Stimulated activated CD8-positive, alpha-beta memory T cell treated with anti-CD3 and anti-CD28 coated beads, Interleukin-4, amount 100 ng/mL, for 1 hour (primary cell): ENCODE measurements at places on chromosomes 5 and 9.

DNA sequence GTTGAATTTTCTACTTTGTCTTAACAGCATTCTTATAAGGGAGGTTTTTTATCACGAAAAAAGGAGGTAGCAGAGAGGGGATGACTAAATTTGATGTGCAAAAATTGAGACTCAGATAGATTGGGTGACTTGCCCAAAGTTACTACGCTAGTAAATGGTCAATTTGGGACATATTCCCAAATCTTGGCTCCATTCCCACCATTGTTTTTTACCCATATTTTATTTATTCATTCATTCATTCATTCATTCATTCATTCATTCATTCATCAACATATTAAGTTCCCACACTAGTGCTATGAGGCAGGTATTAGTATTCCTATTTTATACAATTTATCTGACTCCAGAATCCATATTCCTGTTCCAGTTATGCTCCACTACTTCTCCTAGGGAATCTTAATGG is 85.6 kb downstream of the HACD4 start:
- no peak for DNase-seq

DNA sequence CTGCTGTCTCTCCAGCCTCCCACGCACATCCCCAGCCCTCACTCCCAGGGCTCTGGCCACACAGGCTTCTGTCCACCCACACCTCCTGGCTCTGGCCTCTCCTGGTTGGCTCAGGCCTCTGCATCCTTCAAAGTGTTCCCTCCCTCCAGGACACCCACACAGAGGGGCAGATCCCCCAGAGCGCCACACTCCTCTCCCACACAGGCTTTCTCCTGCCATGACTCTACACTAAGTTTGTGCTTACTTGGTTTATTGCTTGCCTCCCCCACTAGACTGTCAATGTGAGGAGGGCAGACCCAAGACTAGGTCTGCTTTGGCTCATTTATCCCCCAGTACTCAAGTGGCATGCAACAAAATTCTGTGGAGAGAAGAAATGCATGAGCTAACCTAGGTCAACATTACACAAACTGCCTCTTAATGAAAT is 67.0 kb upstream of the SPOCK1 start:
- DNase-seq = no peak

DNA sequence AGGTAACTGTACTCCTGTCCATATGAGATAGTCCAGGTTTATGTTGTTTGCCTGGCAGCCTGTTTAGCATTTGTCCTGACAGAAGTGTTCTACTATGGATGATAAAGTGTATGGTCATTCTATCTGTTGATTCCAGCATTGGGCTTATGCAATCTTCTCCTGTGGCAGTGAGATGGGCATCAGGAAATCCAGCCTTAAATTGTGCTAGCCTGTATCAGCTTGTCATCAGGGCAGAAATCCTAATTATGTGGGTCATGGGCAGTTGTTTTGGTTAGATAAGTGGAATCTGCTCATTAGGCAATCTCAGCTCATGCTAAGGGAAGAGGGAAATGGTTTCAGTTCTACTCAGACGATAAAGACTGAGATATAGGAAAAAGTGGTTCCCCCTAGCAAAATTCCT is 247.4 kb upstream of the CHD1 start:
- DNase-seq = no peak

DNA sequence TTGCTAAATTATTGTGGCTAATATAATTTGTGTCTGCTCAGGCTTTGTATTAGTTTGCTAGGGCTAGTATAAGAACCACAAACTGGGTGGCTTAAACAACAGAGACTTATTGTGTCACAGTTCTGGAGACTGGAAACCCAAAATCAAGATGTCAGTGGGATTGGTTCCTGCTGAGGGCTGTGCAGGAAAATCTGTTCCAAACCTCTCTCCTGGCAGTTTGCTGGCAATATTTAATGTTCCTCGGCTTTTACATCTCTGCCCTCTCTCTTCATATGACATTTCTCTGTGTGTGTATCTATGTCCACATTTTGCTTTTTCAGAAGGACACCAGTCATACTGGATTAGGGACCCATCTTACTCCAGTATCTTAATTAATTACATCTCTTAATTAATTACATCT is 498.8 kb upstream of the CD180 start:
- DNase-seq = no peak

GRCh38 chr5:121108725-121109124 is 644.6 kb downstream of the PRR16 start:
- DNase-seq = no peak

DNA sequence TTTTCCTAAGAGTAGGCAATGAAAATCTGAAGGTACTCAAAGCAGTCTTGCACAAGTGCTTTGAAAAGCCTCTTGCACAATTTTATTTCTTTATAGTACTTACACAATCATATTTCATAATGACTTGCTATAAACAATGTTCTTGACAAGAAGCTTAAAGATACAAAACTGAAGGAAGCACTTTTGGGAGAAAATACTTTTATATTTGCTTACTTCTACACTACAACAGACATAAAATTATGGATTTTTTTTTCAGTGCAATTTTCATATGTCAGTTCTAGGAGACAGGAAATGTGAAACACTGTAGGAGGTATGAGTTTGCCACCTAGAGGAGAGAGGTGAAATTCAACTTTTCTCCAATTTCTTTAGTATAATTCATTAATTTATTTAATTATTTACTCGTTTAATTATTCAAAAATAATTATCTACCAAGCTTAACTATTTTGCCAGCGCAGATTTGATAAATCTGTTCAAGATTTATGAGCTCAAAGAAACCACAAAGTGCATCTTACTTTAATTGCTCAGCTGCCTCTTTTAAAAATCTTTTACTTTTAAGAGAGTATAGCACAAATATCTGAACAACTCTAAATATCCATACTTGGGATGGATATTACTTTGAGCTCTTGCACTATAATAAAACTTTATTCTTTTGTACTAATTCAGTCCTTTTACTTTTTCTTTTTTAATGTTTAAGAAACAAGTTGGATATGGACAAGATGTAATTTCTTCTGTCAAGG is 29.0 kb upstream of the CDKN2B start:
- no peak for DNase-seq

GRCh38 chr9:126980231-126980630 is 65.6 kb downstream of the RALGPS1 start:
- no peak for DNase-seq

DNA sequence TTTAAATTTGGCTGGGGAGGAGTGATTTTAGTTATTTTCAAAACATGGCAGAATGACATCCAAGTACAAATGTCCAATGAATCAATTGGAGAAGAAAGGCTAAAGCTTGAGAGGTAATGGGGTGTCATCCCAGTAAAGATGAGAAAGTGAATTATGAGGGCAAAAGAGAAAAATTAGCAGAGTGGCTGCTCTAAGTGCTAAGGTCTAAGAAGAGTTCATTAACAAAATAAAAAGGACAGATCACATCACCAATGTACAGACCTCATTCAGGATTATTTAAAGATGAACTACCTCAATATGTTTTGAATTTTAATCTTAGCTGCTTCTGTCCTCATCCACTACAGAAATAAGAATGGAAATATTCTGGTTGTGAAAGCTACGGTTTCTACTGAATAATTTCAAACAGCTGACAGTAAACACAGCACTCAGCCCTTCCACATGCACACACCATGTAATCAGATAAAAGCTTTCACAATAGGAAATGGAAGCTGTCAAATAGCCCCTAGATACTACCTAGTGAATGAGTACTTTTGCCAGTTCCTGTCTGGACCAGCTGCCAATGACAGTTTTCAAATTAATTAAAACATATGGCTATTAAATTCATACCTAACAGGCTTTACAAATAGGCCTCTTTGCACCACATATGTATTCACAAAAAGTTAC is 171.5 kb downstream of the SSBP2 start:
- DNase-seq = no peak

- DNase-seq = no peak
Observed at GRCh38 chr5:16754601-16755000, 137.8 kb upstream of the RETREG1 start.

GRCh38 chr5:133741818-133742355 is 129.5 kb upstream of the FSTL4 start:
- no peak for DNase-seq

DNA sequence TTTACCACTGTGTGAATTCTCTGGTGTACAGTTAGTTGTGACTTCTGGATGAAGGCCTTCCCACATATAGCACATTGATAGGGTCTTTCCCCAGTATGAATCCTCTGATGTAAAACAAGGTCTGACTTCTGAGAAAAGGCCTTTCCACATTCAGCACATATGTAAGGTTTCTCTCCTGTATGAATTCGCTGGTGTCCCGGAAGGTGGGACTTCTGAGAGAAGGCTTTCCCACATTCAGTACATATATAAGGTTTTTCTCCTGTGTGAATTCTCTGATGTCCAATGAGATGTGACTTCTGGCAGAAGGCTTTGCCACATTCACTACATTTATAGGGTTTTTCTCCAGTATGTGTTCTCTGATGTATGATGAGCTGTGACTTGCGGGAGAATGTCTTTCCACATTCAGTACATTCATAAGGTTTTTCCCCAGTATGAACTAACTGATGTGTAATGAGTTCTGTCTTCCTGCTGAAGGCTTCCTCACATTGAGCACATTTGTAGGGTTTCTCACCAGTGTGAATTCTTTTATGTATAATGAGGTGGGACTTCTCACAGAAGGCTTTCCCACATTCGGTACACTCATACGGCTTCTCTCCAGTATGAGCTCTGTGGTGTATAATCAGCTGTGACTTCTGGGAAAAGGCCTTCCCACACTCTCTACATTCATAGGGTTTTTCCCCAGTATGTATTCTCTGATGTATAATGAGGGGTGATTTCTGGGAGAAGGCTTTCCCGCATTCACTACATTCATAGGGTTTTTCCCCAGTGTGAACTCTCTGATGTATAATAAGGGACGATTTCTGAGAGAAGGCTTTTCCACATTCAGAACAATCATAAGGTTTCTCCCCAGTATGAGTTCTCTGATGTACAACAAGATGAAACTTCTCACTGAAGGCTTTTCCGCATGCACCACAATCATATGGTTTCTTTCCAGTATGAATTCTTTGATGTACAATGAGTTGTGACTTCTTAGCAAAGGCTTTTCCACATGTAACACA is 9.1 kb downstream of the ZNF300 start:
- no peak for DNase-seq

DNA sequence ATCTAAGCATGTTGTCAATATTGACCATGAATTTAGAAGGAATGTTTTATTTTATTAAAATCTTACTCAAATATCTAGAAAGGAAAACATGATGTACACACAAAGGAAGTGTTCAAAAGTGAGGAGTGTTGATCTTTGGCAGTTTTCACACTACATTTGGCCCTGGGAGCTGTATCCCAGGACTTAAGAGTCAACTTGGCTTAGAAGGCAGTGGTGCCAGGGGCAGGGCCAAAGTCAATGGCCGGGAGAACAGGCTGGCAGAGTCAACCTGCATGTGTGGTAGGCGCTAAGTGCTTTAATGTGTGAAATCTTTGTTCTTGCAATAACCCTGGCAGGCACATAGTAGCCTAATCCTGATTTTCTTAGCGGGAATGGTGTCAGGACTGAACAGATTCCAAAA is 228.4 kb downstream of the TENT4A start:
- no peak for DNase-seq

DNA sequence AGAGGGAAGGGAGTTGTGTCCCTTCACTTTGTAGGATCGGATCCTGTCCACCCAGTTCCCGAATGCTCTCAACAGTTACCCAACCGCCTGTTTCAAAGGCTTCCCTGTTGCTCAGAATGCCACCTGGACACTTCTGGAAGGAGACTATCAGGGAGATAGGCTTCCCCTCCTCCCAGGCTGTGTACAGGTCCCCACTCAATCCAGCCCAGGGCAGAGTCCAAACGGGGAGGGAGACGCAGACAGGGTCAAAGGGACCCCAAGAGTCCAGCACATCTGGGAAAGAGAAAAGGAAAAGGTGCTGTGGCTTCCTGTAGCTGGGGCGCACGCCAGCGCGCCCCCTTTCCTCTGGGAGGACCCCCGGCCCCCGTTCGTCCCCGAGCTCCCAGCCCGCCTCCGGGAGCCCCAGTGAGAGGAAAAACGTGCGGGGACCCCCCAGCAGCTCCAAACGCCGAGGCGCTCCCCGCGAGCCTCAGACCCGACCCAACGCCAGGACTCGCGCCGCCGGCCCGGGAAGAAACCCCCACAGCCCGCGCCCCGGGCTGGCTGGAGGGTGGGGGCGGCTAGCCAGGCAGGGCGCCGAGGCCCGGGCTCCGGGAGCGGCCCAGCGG is 640 bp downstream of the SURF4 start:
- no peak for DNase-seq

DNA sequence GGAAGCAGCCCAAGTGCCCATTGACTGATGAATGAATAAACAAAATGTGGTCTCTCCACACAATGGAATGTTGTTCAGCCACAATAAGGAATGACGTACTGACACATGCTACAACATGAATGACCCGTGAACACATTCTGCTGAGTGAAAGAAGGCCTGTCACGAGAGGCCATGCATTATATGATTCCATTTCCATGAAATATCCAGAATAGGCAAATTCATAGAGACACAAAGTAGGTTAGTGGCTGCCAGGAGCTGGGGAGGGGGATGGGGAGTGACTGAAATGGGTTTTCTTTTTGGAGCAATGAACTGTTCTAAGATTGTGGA is 41.4 kb downstream of the BICD2 start:
- DNase-seq = no peak

DNA sequence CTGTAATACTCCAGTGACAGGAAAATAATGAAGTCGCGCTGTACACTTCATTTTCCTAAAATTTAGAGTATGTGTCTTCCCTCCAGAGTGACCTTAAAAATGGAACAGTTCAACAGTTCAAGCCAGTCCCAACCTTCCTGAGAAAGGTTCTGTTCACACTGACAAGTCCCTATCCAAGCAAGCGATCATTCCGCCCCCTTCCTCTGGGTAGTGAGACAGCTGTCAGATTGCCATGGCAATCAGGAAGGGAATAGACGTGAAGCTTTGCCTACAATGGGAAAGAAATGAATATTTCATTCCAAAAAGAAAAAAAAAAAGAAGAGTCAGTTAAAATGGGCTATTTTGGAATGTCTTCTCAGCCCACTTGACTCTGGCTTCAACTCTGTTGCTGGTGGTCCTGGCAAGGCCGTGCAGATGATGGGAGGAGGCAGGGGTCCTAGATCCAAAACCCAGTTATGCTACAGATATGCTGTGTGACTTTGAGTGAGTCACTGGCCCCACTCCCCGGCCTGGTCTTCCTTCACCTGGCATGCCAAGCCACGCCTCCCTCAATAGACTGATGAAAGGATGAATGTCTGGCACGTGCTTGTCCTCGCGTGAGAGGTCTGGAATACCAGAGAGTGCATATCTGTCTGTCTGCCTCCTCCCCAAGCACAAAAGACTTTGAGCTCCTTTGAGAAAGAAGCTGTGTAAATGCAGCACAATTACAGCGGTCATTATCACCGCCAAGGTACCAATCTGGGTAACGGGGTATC is 165.8 kb upstream of the WWC1 start:
- DNase-seq = no peak

DNA sequence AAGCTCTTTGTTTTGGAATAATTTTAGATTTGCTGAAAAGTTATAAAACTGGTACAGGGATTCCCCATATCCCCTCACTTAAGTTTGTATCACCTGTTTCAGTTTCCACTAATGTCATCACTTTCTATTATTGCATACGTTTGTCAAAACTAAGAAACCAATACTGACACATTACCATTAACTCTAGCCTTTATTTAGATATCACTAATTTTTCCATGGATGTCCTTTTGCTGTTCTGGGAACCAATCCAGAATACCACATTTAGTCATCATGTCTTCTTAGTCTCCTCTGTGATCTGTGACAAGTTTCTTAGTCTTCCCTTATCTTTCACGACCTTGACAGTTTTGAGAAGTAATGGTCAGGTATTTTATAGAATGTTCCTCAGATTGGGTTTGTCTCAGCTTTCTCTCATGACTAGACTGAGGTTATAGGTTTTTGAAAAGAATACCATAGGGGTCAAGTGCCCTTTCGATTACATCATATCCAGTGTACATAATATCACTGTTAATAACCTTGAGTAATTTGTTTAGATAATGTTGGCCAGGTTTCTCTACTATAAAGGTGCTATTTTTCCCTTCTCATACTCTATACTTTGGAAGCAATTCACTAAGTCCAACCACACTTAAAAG is 51.9 kb upstream of the NMUR2 start:
- no peak for DNase-seq
